Dermis blood vessel endothelial cell (primary cell): ENCODE measurements at places on chromosomes 4 and X. TPM values are rescaled to one million over a fixed set of nuclear protein-coding genes. Genes with fewer than 3 reads are reported as not detected.

Gene MAGEA2
- not detected in 2 replicates for total RNA-seq

- no peak for DNase-seq
Observed at GRCh38 chr4:155802190-155802959, 43.6 kb downstream of the GUCY1B1 start.

Gene NOCT
- 18.5 and 27.6 TPM in 2 replicates for total RNA-seq

DNA sequence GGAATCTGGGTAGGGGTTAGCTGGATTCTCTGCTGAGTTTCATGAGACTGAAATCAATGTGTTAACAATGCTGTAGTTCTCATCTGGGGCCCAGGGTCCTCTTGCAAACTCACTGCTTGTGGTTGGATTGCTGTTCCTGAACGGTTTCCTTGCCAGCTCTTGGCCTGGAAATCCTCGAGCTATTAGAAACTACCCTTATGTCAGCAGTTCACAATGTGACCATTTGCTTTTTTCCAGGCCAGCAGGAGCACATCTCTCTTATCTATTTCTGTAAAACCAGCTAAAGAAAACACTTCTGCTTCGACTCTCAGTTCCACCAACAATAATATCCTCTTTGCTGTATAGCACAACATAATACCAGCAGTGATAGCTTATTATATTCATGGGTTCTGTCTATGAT is 140.1 kb upstream of the TRAM1L1 start:
- no peak for DNase-seq
